ENCODE measurements at places on chromosomes 11 and 22.

GRCh38 chr11:115167456-115167855 is 336.8 kb downstream of the CADM1 start:
- DNase-seq = no peak

- DNase-seq = no peak
Measured at GRCh38 chr11:30936491-30936890, 350.3 kb upstream of the MPPED2 start.

GRCh38 chr11:73478737-73479347 is 102.6 kb downstream of the RELT start:
- no peak for DNase-seq

DNA sequence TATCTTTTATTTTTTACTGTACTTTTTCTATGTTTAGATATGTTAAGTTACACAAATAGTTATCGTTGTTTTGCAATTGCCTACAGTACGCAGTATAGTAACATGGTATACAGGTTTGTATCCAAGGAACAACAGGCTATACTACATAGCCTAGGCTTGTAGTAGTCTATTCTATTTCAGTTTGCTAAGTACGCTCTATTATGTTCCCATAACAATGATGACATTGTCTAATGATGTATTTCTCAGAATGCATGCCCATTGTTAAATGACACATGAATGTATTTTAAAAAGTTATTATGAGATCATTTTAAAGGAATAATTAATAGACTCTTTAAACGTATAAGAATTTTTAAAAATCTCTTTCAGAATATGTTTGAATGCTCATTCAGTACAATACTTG is 696.7 kb upstream of the CCDC90B start:
- no peak for DNase-seq

- no peak for DNase-seq
Measured at GRCh38 chr11:64092761-64093136, 57.0 kb downstream of the FLRT1 start.

- DNase-seq = peak; percentile 87
Measured at GRCh38 chr11:43830928-43831440, 49.6 kb upstream of the ALKBH3 start.

- no peak for DNase-seq
Measured at GRCh38 chr11:86160541-86161149, 83.9 kb upstream of the EED start.

GRCh38 chr11:78351979-78352841 is 65.4 kb downstream of the GAB2 start:
- no peak for DNase-seq

DNA sequence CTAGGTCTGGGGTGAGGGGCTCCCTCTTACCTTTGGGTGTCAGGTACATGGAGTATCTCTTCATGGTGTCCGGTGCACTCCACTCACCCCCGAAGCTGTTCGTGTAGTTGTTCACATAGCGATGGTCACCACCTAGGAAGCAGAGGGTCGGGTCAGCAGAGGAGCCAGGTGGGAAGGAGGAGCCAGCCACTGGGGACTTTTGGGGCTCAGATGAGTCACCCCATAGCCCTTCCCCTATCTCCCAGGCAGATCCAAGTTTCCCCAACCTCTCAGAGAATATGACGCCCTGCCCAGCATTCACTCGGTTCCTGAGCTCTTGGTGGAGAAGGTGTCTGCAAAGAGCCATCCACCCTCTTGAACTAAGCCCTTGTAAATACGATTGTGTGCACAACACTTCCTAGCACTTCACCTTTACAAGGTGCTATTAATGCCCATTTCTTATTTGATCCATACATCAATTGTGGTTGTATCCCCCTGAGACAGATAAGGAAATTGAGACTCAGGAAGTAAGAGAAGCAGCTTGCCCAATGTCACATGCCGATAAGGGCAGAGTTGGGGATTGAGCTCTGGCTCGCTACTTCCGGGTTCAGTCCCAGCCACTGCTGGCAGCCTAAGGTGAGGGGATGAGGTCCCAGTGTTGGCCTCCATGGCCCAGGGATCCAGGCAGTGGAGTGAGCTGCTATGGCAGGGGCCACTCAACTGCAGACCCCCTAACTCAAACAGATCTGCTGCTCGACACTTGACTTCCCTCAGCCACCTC is 14.8 kb downstream of the TRIM29 start:
- DNase-seq = no peak
